Gastrocnemius medialis (tissue), 4 donors: ENCODE measurements at places on chromosomes 13 and 19.

DNA sequence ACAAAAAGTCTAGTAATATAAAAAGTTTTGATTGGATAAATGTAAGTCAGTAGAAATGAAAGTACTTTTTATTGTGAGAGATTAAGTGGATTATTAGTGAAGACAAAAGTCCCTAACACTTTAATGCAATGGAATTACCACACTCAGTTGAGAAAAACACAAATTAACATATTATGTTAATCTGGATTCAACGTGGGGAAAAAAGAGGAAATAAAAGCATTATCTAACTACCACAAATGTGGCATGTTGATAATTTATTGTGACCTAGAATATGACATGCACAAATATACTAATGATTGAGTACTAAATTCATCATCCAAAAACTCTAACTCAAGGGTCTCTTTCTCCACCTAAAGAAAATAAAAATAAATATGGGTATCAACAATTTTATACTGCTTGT is 41.5 kb downstream of the FOXO1 start:
- DNase-seq: no peak

DNA sequence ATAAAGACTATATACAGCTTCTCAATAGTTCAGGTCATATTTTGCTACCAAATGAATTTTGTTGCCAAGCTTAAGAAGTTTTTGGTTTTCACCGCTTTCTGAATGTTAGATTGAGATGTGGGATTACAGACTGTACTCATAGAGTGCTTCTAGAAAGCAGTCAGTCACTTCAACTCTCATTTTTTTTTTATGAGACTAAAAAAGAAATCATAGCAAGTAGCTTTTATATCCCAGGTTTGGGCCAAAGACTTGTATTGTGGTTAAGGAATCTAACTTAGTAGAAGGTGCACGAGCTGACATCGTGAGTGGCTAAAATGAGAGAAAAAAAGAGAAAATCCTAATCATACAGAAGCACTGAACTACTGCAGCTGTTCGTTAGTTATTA is 2.2 kb upstream of the USPL1 start:
- DNase-seq: no peak

DNA sequence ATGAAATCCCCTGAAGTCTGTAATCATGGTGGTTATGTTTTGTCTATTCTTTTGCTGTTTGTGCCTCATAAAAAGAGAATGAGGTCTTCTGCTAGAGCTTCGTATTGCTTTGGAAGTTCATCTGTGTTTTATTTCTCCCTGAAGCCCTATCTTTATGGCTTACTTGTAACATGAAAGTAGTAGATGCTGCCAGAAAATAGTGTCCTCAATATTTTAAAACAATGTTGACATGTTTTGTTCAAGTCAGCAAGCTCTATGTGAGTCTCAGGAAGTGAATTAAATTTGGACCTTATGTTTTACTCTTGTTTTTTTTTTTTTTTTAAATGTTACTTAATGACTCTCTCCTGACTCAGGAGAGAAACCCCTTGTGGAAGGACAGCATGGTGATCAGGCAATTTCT is 130.5 kb downstream of the B3GLCT start:
- no peak for DNase-seq

GRCh38 chr19:45350477-45351058 is 10.0 kb downstream of the KLC3 start:
- DNase-seq: no peak

GRCh38 chr13:73131247-73131646 is 72.4 kb downstream of the KLF5 start:
- no peak for DNase-seq

DNA sequence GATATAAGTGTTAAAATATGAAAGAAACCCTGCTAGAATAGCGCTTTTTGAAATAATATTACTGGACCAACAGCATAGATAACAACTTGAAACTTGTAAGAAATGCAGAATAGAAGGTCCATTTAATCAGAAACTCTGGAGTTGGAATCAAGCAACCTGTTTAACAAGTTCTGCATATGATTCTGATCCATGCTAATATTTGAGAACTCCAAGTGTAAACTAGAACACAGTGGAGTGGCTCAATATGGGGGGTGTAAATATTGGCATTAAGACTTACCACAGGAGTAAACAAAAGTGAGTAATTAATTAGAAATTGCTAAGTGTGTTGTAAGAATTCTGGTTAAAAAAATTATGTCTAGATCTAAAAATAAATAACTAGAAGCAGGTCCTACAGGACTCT is 151.2 kb downstream of the SLITRK1 start:
- no peak for DNase-seq

DNA sequence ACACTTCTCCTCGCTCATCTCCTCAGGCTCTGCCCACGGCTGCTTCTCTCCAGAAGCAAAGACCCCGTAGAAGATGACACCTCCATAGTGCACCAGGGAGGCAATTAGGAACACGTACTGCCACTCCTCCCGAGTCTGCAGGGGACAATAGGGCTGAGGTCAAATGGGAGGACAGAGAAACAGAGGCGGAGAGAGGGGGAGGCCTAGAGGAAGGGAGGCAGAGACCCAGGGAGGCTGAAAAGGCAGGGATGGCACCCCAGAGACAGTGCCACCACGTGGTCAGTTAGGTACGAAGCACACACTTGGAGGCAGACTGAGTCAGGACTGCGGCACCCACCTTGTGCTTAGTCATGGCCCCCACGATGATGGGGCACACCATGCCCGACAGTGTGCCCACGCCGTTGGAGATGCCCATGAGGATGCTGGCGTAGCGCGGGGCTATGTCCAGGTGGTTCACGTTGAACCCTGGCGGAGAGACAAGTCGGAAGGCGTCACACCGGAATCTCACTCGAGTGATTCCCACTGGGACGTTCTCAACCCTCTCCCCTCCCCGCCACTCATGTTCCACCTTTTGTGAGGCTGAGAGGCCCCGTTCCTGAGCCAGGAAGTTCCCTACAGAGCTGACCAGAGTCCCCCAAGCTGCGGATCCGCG is 5.6 kb downstream of the GFY start:
- DNase-seq: no peak

DNA sequence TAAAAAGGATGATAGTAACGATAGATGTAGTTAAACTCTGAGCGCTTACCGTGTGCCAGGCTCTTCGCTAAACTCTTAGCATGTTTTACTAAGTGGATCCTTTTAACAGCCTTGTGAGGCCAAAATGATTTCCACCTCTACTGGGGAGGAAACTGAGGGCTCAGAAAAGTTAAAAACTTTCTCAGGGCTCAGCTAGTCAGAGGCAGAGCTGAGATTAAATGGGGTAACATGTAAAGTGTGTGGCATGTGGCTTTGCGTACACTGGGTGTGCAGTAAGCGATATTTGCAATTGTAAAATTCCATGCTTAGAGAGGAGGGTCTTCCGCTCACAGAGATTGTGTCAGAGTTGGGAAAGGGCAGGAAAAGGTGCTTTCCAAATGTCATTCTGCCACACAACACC is 1.7 kb downstream of the U2AF2 start:
- no peak for DNase-seq

DNA sequence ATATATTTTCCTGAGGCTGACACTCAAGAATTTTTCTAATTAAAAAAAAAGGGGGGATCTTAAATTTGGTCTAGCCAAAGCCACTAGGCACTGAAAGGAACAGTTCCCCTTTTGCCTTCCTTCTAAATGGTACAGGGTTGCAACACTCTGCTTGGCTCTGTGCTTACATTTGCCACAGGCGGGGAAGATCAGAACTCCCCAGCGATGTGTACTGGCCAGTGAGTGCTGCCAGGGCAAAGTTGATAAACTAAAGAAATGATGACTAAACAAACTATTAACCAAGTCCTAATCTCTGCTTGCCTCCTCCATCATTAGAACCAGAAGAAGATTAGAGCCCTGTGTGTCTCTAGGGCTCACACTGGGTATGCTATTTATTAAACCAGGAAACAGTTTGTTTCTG is 75.3 kb upstream of the SCEL start:
- no peak for DNase-seq

GRCh38 chr13:49840266-49840665 is 47.8 kb upstream of the KPNA3 start:
- no peak for DNase-seq

GRCh38 chr13:97239306-97239705 is 17.2 kb downstream of the MBNL2 start:
- DNase-seq: no peak

GRCh38 chr13:39976481-39976880 is 321.0 kb downstream of the COG6 start:
- DNase-seq: no peak
